ENCODE measurements at places on chromosomes 1 and 21.
A peak's percentile ranks its signal among the peaks of the same experiment; 100 is the strongest.

GRCh38 chr1:107344268-107344760 lies 203.5 kb downstream of the NTNG1 start:
- DNase-seq = no peak

- no peak for DNase-seq
Measured at GRCh38 chr21:42174173-42174572, 44.8 kb upstream of the ABCG1 start.

GRCh38 chr21:37787456-37787855 lies 128.8 kb downstream of the KCNJ6 start:
- peak; percentile 34 for DNase-seq

- peak; percentile 28 for DNase-seq
Measured at GRCh38 chr21:21232320-21232719, 234.1 kb downstream of the NCAM2 start.

- DNase-seq = no peak
Measured at GRCh38 chr21:45387506-45387905, 17.5 kb upstream of the COL18A1 start.

DNA sequence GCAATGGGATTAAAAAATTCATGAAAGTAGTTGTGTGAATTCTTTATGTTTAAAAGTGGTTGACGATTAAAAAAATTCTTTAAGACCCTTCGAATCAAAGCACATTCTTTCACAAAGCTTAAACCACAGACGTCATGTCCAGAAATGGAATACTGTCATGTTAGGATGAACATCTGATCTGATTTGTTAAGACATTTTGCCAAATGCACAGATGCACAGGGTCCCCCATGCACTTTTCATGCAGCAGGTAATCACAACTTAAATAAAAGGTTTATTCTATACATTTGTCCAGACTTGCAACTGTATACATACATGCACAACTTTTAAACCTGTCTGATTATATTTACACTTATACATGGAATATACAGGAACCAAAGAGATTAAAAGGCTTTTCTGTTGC lies 103.3 kb downstream of the NRIP1 start:
- DNase-seq = no peak

DNA sequence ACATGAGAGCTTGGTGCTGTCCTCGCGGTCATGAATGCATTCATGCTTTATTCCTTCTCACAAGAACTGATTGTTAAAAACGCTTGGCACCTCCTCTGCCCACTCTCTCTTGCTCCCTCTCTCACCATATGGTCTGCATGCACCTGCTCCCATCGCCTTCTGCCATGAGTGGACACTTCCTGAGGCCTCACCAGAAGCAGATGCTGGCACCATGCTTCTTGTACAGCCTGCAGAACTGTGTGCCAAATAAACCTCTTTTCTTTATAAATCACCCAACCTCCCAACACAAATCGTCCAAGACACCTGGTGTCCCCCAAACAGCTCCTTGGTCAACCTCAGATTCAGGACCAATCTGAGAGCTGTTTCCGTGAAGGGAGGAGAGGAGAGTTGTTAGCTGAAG lies 43.3 kb upstream of the PCBP3 start:
- no peak for DNase-seq

DNA sequence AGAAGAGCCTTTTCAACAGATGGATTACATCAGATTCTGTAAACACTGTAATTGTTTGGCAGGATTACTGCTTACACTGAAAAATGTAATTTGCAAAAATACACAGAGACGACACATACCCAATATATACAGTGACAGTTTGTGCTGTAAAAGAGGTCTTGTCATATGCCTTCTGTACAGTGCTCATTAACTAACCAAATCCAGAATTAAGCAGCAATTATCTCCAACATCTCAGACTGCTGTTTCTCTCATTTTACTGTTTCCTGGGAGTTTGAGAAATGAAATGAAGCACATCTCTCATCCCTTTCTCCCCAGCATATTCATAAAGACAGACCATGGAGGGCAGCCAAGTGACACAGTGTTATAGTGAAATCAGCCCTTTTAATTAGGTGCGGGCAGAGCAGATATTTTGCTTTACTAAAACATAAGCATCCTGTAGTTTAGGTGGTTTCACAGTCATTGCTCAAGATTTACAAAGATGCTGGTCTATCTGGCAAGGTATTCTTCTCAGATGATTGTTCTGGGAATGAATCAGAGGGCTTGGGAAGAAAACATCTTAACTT lies 618.4 kb upstream of the USP24 start:
- peak; percentile 97 for DNase-seq

DNA sequence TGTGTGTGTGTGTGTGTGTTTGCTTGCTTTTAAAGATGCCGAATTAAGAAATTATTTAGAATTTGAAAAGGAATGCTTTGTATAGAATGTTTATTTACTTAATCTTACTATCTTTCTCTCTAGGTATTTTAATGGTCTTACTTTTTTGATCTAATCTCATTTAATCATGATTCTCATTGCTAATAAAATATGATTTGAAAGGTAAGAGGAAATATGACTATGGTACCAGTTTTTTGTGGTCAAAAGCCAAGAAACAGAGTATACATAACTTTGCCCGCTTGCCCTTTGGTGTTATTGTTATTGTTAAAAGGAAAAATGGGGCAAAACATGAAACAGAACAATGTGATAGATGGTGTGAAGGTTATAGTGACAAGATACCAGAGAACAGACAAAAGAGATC lies 74.6 kb downstream of the RPS6KC1 start:
- no peak for DNase-seq

GRCh38 chr1:100722221-100722620 lies 2.7 kb downstream of the VCAM1 start:
- DNase-seq = no peak

DNA sequence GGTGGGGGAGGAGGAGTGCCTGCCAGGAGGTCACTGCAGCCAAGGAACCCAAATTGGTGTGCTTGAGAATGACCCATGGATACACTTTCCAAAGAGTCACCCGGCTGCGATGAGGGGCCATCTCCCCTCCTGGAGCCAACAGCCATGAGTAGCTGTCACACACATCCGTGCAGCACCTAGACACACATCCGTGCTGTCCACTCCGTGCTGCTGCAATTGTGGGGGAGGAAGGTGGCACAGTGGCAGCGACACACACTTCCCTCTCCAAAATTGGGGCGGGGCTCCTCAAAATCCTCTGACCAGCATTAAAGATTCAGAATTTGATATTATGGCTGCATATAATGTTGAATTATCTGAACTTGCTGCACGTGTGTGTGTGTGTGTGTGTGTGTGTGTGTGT lies 15.8 kb downstream of the TP73 start:
- DNase-seq = no peak

GRCh38 chr1:213104604-213105003 lies 53.6 kb downstream of the RPS6KC1 start:
- DNase-seq = no peak

DNA sequence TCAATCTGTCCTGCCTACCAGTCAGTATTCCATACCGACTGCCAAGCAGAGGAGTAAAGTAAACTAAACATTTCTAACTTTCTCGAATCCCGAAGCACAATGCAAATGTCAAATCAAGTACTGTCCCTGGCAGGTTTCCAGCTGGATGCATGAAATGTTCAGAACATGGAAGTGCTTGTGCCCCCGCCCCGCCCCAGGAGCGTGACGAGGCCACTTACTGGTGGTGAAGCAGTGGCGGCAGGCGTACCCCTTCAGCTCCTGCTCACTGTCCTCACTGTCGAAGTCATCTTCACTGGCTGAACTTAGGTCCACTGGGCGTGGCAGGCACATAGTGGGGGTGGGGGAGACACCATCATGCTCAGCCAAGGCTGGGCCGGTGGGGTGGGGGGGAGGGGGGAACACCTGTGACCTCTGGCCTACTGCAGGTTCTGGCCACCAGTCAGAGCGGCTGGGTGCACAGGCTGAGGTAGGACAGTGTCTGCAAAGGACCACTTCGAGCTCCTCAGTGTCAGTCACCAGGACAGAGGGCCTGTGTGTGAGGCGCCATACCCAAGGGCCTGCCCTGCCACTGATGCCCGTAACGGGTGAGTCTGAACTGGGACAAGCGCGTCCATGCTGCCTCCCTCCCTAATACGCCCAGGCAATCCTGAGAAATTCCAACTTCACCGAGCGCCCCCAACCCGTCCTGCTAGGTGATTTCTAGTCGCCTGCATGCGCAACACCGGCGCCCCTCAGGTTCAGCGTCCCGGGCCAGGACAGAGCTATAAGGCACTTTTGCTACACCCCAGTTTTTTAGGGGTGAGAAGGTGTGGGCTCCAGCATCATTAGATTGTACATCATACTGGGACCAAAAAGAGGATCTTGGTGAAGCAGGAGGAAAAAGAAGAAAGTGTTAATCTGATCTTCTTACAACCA lies 46.9 kb downstream of the SLC45A1 start:
- DNase-seq = no peak

- DNase-seq = no peak
Measured at GRCh38 chr1:203026666-203027663, 674 bp downstream of the PPFIA4 start.
